ENCODE measurements at places on chromosomes 16 and 17.

DNA sequence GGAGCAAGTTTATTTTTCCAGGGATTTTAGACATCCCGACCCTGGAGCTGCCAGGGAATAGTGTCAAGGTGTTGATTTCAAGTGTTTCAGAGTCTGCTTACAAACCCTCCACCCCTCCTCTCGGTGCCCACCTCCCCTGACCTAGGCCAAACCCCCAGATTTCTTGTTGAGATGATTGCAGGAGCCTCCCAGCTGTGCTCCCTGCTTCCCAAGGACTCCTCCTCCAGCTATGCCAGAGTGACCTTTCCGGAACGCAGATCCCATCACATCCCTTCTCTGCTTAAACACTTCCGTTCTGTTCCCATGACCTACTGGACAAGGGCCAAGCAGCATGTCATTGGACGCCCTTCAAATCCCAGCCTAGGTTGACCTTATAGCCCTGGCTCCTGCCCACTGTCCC is 23.7 kb upstream of the CDH1 start:
- DNase-seq: no peak

DNA sequence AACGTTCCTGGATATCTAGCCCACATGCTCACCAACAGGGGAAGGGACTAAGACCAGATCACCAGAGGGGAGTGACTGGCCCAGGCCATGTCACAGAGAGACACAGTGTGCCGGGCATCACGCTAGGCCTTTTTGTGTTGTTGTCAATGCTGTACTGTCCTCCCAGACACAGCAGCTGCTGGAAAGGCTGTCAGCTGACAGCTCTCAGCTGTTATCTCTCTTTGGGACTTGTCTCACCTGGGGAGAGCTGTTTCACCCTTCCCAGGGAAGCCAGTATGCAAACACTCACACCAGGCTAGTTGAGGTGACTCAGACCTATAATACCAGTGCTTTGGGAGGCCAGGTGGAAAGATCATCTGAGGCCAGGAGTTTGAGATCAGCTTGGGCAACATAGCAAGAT is 19.4 kb downstream of the UNC45B start:
- DNase-seq: no peak

- no peak for DNase-seq
These were observed 78.9 kb downstream of the TRIM37 start for GRCh38 chr17:59027750-59028149.

GRCh38 chr16:66254751-66255150 is 111.7 kb upstream of the CDH5 start:
- DNase-seq: no peak

DNA sequence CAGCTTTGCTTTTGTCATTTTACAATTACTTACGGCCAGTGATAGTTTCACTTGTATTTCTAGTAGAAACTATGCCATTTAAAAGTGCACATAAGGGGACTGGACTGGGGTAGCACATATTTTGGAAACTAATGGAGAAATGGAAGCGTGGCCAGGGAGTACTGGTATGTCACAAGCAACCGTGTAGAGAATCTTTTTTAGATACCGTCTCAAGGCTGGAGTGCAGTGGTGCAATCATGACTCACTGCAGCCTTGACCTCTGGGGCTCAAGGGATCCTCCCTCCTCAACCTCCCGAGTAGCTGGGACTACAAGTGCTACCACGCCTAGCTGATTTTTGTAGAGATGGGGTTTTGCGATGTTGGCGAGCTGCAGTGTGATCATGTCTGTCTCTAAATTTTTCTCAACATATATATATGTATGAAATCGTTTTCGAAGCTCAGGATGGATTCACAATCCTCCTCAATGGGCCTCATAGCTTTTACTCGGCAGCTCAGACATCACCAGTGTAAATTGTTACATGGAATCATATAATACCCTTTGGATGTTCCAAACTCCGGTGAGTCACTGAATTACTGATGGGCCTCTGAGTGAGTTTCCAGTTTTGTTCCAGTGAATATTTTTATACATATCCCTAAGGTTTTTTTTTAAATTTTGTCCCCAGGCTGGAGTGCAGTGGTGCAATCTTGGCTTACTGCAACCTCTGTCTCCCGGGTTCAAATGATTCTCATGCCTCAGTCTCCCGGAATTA is 51.7 kb downstream of the ZNF778 start:
- DNase-seq: no peak

DNA sequence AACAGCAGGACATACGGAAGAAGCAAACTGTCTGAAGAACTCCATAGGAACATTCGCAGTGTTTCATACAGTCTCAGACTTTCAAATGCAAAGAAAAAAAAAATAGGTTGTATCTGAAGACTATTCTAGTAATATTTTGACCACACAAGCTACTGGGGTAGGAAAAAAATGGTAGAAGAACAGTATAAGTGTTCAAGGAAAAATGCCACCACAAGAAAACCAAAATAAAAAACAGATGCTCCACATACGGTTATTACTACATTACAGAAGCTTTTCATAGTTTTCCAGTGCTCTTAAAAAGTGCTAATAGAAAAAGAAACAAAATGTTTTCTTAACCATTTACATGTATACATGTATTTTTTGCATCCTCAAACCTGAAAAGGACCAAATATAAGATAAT is 3.7 kb downstream of the NCOR1 start:
- DNase-seq: no peak

DNA sequence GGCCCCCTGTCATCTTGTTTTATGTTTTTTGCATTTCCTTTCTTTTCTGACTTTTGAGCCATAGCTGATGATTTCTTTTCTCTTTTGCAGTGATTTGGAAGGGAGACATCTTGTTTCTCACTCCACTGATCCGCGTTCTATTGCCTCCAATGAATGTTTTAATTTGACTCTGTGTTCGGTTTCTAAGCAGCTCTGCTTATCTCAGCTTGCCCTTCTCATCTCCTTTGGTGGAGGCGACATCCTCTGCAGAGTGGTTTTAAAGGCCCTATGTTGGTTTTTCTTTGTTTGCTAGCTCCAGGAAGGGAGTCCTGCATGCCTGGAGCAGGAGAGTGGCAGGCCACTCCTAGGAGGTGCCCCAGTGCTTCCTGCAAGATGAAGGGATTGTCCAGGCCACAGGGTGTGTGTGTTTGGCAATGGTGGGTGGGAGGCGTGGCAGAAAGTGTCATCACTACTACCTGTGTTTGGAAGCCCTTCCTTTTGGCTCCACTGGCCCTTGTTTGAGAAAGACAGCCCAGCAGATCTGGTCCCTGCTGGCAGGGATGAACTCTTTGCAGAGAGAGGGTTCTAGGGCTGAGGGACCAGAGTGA is 13.6 kb downstream of the SMPD3 start:
- no peak for DNase-seq

DNA sequence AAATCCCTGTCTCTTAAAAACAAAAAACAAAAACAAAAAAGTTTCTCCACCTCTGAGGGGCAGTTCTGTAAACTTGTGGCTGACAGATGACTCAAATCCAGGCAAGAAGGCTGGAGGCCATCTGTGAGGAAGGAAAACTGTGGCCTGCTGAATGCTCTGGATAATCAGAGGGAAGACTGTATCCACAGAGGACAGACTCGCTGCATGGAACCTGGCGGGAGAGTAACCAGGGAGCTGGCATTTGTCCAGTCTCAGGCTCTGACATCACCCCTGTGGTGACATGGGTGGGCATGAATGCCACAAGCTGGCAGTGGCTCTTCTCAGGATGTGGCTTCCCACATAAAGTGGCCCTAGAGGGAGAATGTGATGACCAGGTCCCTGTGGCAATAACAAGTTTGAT is 2.8 kb upstream of the KSR1 start:
- DNase-seq: no peak

DNA sequence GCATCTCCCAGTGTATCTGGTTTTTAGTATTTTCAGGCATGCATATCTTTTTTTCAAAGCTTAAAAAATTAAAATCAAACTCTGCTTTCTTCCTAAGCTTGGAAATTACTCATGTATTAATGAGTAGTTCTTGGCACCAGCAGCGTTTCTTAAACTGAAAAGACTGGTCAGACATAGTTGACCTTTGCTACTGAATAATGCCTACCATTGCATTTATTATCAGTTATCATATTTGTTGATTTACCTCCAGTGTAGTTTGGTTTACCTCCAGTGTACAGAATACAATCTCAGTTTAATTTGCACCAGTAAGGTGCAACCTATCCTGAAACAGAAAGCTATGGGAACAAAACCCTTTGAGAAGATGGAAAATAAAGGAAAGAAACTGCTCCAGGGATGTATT is 34.5 kb upstream of the EVI2A start:
- no peak for DNase-seq

DNA sequence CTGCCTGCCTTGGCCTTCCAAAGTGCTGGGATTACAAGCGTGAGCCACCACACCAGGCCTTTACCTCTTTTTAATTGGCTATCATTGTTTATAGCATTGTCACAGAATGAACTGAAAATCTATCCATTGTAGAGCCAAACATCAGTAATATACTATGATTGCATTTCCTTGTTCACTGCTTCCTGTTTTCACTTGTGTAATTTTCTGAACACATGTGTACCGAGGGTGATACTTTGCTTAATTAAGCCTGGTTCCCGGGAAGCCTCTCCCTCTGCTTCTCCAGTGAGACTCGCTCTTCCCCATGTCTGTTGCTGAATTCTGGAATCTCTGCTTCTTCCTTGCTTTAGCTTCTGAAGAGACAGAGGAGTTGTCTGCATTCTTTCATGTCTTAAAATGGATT is 33.1 kb downstream of the POLR3E start:
- no peak for DNase-seq

- DNase-seq: no peak
These were observed 12.3 kb downstream of the SLX4 start for GRCh38 chr16:3599121-3599520.

GRCh38 chr17:47883589-47884426 is 12.2 kb upstream of the SP2 start:
- DNase-seq: no peak

GRCh38 chr17:67245694-67246402 is 852 bp upstream of the HELZ start:
- peak; percentile 66 for DNase-seq

DNA sequence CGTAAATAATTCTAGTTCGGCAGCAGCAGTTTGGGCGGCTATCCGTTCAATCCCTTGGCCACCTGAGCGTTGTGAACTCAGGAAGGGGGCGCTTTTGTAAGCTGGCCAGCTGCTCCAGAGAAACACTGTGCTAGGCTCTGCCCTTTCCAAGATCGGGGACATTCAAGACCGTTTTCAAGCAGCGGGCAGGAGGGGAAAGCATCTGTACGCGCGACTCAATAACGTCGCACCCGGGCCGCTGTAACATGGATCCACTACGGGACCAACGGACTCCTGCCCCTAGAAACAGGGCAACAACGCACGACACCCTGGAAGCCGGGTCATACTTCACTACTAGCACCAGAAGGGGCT is 463 bp downstream of the TOP2A start:
- DNase-seq: no peak

DNA sequence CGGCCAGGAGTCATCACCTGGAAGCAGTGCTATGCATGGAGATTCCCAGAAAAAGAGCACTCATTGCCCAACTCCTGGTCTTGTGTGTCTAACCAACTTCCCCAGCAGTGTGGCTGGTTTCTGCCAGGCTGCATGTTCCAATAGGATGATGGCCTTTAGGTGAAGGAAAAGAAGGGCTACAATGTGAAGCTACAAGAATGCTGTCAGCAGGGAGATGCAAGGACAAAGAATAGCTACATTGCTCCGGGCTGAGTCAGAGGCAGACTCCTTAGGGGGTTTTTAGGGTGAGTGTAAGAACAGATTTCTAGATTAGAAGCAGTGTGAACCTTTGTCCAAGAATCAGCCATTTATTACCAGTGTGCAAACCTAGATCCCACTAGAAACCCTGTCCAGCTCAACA is 63.0 kb upstream of the DNAH9 start:
- DNase-seq: no peak

GRCh38 chr17:73013301-73013700 is 79.2 kb downstream of the SLC39A11 start:
- no peak for DNase-seq

DNA sequence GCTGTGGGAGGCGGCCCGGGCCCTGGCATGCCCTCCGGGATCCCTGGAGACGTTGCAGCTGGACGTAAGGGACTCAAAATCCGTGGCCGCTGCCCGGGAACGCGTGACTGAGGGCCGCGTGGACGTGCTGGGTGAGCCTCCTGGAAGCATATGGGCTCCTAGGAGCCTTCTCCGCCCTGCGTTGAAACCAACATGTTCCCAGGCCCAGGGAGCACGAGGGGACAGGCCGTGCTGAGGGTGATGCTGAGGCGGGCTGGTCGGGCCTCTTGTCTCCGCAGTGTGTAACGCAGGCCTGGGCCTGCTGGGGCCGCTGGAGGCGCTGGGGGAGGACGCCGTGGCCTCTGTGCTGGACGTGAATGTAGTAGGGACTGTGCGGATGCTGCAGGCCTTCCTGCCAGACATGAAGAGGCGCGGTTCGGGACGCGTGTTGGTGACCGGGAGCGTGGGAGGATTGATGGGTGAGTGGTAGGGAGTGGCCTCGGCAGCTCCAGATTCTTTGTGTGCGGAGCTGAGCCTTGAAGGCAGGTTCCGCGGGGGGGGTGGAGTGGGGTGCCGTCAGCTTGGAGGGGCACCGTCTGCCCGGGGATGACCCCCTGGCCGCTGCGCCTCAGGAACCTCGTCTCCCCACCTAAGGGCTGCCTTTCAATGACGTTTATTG is 567 bp downstream of the HSD17B1 start:
- DNase-seq: peak; percentile 27

DNA sequence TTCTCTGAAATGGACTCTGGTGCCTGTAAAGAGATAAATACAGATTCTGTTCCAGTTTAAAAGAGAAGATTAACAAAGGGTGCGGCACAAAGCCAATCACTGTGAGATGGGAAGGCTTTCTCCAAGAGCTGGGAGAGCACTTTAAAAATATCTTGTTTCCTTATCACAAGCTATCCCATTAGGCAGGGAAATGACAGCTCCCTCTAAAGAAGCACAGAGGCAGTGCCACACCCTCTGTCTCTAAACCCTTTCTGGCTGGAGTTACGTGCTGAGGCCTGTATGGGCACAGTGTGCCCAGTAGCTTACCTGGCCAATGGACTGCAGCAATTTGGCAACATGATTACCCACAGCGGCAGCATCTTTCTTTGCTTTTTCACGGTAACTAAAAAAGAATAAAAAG is 9.0 kb upstream of the TERB1 start:
- no peak for DNase-seq

GRCh38 chr16:48682971-48683370 is 73.0 kb upstream of the N4BP1 start:
- no peak for DNase-seq

- no peak for DNase-seq
These were observed 190.6 kb upstream of the HS3ST3A1 start for GRCh38 chr17:13792314-13792713.

DNA sequence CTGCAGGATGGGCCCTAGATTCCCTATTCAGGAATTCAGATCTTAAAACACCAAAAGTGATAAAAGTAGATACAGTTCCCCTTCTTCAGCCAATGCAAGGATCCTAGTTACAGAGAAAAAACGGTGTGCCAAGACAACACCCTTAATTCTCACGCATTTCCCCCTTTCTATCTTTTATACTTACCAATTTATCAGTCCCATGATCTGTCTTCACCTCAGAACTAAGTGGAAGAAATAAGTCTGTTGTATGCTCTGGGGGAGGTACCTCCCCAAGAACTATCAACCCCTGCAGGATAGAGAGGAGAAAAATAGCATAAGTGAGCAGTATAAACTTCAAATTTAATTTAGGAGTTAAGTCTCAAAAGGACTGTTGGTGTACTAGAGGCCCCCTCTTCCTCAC is 83.2 kb downstream of the STH start:
- no peak for DNase-seq
